ENCODE measurements at places on chromosomes 3 and 15.

- DNase-seq = no peak
Observed at GRCh38 chr3:110886222-110886893, 185.3 kb upstream of the NECTIN3 start.

DNA sequence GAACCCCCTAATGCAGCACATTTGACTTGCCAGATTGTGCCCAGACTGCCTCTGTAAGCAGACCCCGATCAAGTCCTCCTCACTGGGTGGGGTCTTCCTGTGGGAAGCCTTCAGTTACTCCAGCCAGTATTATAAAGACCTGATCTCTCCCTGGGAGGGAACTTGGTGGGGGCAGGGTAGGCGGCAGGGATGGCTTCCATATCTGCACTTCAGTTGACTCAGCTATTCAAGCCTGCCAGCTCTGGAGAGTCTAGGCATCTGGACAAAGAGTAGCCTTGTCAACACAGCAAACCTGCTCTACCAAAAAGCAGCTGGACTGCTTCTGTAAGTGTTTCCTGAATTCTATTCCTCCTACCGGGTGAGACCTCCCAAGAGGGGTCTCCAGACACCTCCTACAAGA is 21.0 kb upstream of the SLC25A38 start:
- DNase-seq = no peak

- DNase-seq = no peak
Observed at GRCh38 chr15:29285386-29285785, 15.8 kb upstream of the NSMCE3 start.

GRCh38 chr15:39556461-39556860 is 24.4 kb upstream of the THBS1 start:
- no peak for DNase-seq

- DNase-seq = no peak
Observed at GRCh38 chr3:136577791-136578190, 174.4 kb downstream of the STAG1 start.

- no peak for DNase-seq
Observed at GRCh38 chr3:112857526-112857925, 10.9 kb upstream of the CD200R1L start.

- DNase-seq = peak; percentile 59
Observed at GRCh38 chr3:11155341-11156025, 1.2 kb downstream of the HRH1 start.

GRCh38 chr3:119639494-119640350 is 20.7 kb downstream of the POPDC2 start:
- no peak for DNase-seq

- DNase-seq = no peak
Observed at GRCh38 chr3:24830230-24831152, 335.8 kb upstream of the THRB start.

GRCh38 chr15:58293622-58294550 is 137.9 kb upstream of the LIPC start:
- DNase-seq = no peak

GRCh38 chr3:58082047-58082446 is 73.8 kb downstream of the FLNB start:
- DNase-seq = no peak

DNA sequence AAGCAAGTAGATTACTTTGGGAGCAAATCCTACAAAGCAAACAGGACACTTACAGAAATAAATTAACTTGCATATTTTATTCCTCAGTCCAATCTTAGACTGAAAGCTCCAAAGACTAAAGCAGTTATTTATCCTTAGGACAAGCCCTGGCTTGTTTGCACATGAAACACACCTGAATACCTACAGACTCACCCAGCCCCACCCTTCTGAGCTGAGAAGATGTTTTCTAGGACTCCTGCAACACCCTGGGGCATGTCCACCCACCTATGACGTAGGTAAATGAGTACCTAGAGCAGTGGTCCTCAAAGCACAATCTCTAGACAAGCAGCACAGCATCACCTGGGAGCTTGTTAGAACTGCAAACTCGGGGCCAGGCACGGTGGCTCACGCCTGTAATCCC is 80.8 kb downstream of the ANXA2 start:
- no peak for DNase-seq

- DNase-seq = no peak
Observed at GRCh38 chr15:68819495-68820294, 1.0 kb downstream of the ANP32A start.

DNA sequence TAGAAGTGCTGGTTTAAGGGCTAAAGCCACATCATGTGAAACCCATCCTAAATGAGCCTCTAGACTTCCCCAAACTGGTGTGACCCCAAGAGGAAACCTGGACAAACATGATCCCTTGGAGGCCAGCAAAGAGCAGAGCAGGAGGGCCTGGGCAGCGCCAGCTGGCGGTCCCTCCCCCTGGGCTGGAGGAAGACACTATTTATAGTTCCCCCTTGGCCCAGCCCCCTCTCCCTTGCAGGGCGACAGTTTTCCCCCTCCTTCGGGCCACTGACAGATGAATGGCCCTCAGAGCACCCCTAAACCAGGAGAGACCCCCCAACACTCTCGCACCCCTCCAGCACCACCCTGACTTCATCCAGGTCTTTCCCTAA is 2.9 kb downstream of the UCN2 start:
- DNase-seq = no peak

GRCh38 chr3:65030014-65030627 is 342.3 kb upstream of the ADAMTS9 start:
- DNase-seq = no peak

DNA sequence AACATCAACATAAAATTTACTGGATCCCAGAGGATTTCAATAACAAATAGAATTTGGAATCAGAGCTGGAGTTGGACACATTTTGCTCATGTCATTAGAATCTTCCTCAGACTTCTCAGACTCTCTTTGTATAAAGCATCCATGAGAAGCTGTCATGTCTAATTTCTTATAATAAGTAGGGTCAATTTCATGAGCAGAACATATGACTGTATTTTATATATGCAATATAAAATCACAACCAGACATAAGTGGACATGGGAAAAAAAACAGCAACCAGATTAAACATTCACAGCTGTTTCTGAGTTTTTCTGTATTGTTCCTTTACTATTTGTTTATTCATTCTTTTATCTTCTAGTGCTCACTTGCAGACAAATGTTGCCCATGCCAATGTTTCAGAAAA is 325.5 kb downstream of the RBMS3 start:
- no peak for DNase-seq
